ENCODE measurements at places on chromosomes 7 and 10. TPM values are rescaled to one million over a fixed set of nuclear protein-coding genes. Genes with fewer than 3 reads are reported as not detected.

GRCh38 chr7:106285855-106286492 lies 1.2 kb upstream of the NAMPT start:
- DNase-seq: peak; percentile 64

- no peak for DNase-seq
Measured at GRCh38 chr7:136174477-136175125, 197.4 kb upstream of the MTPN start.

Gene CDCA7L
- polyA plus RNA-seq: 147 TPM

Gene ZNF365
- 0.06 TPM for polyA plus RNA-seq

Data from B cell (primary cell).